ENCODE measurements at places on chromosomes 16 and 17. TPM values are rescaled to one million over a fixed set of nuclear protein-coding genes. Genes with fewer than 3 reads are reported as not detected.

The HBA1 gene
- not detected for total RNA-seq

The SLFN12L gene
- 0.19 TPM for total RNA-seq

The VPS25 gene
- total RNA-seq = 67.5 TPM

The SLC13A5 gene
- not detected for total RNA-seq

The ATP2C2 gene
- total RNA-seq = not detected

The C16orf89 gene
- not detected for total RNA-seq

The KRTAP4-9 gene
- total RNA-seq = not detected

The RASL10B gene
- total RNA-seq = 0.63 TPM

The CA5A gene
- not detected for total RNA-seq

The SMIM36 gene
- not detected for total RNA-seq

The CYB5B gene
- total RNA-seq = 60.7 TPM

The C17orf100 gene
- total RNA-seq = 0.45 TPM

Data from LHCN-M2 (cell line).